ENCODE measurements at places on chromosomes 7 and 10.

- DNase-seq = no peak
Measured at GRCh38 chr7:69426705-69427104, 171.6 kb upstream of the AUTS2 start.

GRCh38 chr7:111958896-111959295 is 247.3 kb downstream of the DOCK4 start:
- DNase-seq = no peak

DNA sequence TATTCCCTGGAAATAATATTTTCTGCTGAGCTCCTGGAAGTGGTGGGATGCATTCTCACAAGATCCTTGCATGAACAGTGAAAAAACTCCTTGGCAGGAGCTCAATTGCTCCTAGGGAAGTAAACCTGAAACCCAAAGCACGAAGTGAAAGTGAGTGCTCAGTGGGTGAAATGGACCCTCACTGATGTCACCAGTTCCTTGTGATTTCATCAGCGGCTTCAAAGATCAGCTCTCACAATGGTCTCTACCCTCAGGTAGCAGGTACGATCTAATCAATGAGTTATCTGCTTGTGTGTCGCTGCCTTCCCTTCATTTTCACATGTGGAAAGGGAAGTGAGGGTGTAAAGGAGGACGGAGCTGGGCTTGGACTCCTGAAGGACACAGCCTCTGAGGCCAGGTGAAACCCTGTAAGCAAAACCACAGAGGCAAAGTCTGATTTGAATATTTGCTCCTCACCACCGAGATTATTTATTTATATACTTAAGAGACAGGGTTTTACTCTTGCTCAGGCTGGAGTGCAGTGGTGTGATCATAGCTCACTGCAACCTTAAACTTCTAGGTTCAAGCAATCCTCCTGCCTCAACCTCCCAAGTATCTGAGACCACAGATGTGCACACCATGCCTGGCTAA is 255.4 kb upstream of the LYZL1 start:
- no peak for DNase-seq

- DNase-seq = no peak
Measured at GRCh38 chr10:131237991-131238651, 73.4 kb downstream of the TCERG1L start.

- DNase-seq = no peak
Measured at GRCh38 chr7:30348083-30348560, 63.7 kb downstream of the ZNRF2 start.

DNA sequence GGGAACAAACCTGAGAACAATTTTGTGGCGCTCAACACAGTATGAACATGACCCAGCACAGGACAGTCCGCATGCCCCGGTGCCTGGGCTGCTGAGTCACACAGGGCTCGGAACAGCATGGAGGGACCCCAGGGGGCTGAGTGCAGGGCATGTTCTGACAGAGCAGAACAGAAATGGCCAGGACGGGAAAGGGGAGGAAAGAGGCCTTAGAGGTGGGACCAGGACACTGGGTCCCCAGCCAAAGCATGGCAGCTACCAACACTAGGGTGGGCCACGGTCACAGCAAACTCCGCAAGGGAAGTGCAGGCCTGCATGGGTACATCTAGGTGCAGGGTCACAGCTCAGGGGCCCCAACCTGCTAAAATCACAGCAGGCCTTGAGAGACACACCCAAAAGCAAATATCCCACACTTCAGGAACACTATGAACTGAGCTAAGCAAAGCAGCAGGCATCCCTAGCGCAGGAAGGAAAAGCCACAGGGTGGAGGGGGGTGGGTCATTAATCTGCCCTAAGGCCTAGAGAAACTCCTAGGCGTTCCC is 5.6 kb downstream of the IMPDH1 start:
- DNase-seq = no peak

GRCh38 chr10:62000726-62001125 is 99.2 kb downstream of the ARID5B start:
- DNase-seq = no peak

- DNase-seq = no peak
Measured at GRCh38 chr7:155343661-155344121, 46.0 kb downstream of the INSIG1 start.

DNA sequence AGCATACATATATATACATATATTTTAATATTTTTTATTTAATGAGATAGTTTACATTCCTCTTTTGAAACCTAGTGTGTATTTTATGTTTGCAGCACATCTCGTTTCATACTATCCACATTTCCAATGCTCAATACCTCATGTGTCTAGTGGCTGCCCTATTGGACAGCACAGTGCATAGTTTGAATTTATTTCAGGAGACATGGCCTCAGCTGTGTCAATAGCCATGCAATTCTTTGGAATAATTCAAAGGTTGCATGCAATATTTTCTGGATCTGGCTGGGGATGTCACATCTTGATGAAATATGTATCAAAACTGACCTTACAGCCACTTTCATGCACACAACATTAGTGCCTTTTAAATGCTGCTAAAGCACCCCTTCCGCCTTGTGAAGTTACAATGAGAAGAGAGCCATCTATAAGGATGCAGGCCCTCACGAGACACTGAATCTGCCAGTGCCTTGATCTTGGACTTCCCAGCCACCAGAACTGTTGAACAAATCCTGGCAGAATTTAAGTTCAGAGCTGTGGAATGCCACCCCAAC is 13.0 kb downstream of the FGFBP3 start:
- DNase-seq = no peak

GRCh38 chr7:1386623-1387220 is 72.5 kb downstream of the MICALL2 start:
- no peak for DNase-seq

- DNase-seq = no peak
Measured at GRCh38 chr10:129769381-129770116, 194.5 kb downstream of the EBF3 start.

Measured in iPS DF 19.7 (cell line).